ENCODE measurements at places on chromosomes 1 and 21.

GRCh38 chr1:77948841-77949424 lies 29.9 kb downstream of the FUBP1 start:
- no peak for DNase-seq

DNA sequence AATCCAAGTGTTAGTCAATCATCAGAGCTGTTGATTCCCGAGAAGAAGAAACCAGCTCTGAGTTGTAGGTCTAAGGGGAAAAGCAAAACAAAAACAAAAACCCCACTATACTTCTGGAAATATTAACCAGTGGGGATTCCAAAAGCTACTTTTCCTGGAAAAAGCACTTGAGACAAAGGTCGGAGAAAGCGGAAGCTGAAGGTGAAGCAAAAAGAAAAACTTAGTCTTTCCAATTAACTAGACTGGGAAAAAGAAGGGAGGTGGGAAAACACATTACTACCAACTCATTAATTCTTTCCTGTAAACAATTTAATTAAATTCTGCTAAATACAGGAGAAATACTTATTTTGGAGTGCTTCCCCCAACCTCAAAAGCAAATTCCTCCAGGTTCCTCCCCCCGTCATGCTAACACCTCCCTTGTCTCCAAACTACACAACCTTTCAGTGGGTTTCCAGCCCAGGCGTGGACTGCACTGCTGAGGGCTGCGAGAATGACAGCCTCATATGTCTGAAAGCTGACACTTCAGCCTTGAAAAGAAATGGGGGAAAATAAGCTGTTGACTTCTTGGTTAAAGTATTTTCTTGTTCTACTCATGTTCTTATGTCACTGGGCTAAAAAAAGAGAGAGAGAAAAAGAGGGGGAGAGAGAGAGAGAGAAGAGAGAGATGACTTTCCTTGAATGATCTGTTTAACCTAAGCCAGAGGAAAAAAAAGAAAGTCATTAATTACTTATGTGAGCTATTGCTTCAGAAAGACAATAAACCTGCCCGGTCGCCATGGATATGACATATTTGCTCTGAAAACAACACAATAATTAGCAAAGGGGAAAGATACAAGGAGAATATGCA lies 5.1 kb downstream of the CASZ1 start:
- DNase-seq, result no peak

DNA sequence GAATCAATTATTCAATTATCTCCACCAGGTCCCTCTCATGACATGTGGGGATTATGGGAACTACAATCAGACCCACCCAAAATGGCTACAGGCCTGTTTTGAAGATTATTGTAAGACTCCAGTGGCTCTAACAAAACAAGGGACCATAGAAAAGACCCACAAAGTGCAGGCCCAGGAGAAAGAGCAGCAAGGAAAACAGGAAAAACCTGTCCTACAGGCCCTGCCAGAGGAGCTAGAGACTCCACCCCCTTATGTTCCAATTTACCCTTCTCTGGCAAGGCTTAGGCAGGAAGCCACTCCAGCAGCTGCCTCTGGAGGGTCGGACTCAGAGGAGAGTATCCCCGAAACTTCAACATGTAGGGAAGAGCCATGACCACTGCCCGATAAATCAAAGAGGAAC lies 96.5 kb downstream of the LIPI start:
- no peak for DNase-seq

GRCh38 chr1:239843541-239843940 lies 248.1 kb upstream of the FMN2 start:
- no peak for DNase-seq

- no peak for DNase-seq
Observed at GRCh38 chr1:169086603-169087455, 19.7 kb upstream of the ATP1B1 start.

DNA sequence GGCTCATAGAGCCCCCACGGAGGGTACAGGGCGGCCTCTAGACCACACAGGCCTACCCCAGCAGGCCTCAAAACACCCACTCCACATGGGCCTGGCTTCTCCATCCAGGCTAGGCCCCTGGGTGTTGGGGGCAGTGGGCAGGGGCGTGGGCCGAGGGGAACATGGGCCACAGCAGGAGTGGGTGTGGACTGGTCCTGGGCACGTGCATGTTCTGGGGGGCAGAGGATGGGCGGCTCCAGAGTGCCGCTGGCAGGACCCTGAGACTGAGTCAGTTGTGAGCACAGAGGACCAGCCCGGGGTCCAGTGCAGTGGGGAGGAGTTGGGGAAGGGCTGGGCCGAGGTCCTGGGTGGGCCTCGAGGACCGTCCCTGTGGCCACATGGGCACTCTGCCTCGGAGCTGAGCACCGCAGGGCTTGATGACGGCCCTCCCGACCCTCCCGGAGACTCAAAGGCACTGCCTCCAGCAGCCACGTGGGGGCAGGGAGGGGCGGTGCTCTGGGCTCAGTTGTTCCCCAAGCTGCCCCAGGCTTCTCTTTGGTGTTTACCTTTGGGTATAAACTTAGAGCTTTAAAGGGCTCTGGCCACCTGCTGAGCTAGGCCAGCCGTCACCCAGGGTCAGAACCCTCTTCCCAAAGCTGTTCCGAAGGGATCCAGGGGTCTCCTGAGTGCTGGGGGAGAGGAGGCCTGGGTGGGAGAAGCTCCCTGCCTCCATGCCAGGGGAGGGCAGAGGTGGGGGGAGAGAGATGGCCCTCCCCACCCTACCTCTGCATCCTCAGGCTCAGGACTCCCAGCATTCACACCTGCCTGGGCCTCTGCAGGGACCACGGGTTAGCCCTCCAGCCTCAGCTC lies 79.9 kb downstream of the MORN1 start:
- no peak for DNase-seq

- DNase-seq, result no peak
Observed at GRCh38 chr1:45516465-45516864, 5.2 kb downstream of the PRDX1 start.

GRCh38 chr1:115491298-115492018 lies 150.3 kb upstream of the VANGL1 start:
- no peak for DNase-seq

DNA sequence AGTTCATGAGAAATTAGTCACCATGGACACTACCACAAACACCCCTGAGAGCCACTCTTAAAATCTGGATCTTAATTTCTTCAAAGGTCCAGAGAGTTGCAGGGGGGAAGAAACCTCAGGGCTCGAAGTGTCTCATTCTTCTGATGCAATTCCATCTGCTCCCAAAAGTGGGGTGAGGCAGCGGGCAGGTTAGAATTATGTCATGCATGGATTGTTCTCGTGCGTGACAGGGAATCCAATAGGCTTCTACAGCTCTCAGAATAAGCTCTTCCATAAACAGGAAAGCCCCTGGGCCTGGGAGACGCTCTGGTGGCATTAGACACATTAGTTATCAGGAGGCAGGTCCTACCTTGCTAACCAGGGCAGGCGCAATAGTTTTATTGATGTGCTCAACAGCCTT lies 8.4 kb downstream of the ENO1 start:
- no peak for DNase-seq

DNA sequence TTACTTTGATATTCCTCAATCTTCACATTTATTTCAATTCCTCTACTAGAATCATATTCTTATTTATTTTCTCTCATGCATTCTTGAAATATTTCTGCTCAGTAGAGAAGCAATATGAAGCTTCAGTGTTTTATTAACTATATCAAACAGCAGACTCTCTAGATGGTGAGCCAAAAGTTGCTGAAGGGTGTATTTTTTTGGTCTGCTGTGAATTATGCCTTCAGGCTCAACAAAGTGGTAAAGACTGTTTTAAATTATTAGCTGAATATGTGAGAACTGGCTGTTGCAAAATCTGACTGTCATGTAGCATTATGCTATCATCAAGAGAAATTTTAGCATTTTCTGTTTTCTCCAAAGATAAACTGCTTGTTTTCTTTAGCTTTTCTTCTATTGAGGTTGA lies 24.9 kb upstream of the CDC42BPA start:
- DNase-seq, result no peak

DNA sequence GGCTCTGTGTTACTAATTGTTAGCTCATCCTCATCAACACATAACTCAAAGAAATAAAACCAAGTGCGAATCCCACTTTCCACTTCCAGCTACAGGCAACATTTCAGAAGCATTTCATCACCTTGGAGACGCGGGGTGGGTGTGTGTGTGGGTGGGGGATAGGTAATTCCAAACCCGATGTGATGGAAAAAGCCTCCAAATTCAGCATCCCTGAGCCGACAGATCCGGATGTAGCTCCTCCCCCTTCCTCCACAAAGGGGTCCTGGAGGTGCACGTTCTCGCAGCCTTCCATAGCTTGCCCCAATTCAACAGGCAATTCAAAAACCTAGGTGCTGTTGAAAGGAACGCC lies 486 bp downstream of the HSPA13 start:
- no peak for DNase-seq

DNA sequence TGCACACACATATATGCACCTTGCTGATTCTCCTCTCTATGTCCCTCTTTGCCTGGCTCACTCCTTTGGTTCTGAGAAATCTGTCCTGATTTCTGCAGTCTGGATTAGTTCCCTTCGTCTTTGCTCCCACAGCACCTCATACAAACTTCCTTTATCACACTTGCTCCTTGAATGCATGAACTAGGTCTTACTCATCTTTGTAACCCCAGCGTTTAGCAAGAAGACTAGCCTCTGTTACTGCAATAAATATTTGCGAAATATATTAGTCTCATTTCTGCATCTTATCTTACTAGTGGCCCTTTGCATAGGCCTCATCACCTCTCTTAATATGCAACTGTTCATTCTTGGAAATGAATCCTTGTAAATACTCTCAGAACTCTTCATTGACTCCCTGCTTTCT lies 11.4 kb downstream of the SMYD2 start:
- no peak for DNase-seq

DNA sequence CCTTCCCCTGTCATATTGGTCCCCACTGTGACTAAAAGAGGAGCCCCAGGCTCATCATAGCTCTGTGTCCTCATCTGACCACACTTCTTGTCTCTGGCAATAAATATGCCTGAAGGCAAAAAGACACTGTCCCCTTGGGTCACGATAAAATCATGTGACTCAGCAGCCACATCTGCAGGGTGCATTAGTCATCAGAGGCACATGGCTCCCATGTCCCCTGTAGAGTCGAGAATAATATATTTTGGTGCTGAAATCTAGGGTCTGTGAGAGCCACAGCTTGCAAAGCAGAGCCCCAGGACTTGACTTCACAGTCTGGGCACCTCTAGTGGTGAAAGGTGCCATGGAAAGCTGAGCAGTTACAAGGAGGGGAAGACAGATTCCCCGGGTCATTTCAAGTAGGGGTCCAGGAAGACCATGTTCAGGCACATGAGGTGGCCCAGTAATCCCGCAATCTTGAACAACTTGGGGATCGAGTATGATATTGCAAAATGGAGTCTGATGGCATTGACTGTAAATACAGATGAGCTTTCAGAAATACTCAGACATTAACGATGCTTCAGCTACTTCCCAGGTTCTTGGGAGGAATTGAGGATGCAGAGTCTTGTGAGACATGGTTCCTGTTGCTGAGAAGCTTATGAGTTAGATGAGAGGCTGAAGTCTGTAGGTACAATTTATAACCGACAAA lies 68.6 kb downstream of the SLC35F3 start:
- no peak for DNase-seq

GRCh38 chr1:91672601-91673161 lies 172.0 kb downstream of the CDC7 start:
- DNase-seq, result no peak

- no peak for DNase-seq
Observed at GRCh38 chr1:218369688-218370511, 24.8 kb downstream of the TGFB2 start.

DNA sequence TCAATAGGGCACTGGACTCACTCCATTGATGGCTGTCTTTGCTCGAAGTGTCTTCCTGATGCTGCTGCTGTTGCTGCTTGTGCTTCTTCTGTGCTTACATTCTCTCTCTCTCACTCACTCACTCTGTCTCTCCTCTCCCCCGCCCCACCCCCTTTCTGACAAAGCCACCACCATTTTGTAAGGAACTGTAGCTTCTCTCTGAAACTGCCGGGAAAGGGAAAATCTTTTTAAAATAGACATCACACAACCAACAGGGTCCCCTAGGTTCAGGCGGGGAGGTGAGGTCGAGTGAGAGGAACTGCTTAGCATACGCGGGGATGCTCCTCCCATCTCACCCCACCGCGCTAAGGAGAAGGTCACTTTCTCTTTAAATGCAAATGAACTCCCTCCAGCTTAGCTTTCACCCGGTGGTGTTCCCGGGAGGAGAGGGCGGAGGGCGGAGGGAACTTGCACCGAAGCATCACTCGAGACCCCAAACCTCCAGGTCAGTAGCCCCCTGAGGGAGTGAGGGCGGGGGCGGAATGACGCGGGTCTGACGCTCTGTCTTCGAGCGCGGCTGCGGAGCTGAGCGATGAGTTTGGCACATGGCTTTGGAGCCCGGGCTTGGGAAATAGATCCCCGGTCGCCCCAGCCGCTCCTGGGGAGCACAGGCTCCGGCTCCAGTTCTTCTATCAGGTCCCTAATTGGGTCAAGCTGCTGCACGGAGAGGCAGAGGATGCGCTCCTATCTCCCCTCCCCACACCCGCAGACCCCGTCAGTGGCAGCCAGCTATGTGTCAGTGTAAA lies at the start of gene CCDC28B:
Gene CCDC28B (plus strand): TSS at position 370 of the 785 bp plus-strand sequence. CDS start 1,341 bp downstream, outside the sequence.
- DNase-seq, result peak; percentile 31

DNA sequence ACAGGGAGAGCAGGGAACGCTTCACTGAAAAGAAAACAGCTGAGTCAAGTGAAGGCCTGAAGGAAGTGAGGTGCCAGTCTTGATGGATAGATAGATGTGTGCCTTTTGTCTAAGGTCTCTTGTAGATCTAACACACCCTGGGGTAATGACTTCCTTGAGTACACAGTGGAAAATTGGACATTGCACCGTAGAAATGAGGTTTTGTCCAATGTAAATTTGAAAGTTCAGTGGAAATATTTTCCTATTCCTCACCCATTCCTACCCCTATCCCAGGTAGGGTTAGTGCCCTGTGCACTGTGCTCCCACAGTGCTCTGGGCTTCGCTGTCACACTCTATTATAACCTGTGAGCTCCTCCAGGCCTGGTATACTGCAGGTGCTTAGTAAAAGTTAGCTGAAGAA lies 24.3 kb downstream of the ZMYND12 start:
- DNase-seq, result no peak

DNA sequence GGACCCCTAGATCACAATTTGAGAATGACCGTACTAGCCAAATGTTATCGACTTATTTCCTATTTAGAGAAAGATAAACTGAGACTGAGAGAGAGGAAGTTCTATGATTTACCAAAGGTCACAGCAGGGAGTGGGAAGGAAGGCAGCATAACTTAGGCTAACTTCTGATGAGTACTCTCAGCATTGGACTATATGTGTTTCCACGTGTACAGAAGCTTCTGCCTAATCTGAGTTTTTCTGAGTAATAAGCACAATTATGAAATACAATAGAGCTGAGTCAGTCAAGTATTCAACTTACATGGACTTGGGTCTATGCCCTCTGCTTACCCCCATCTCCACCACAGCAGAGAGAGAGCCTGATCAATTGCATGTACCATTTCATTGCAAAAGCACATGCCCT lies 88.1 kb upstream of the HIVEP3 start:
- no peak for DNase-seq

- DNase-seq, result no peak
Observed at GRCh38 chr1:76198452-76198851, 123.9 kb downstream of the ST6GALNAC3 start.

DNA sequence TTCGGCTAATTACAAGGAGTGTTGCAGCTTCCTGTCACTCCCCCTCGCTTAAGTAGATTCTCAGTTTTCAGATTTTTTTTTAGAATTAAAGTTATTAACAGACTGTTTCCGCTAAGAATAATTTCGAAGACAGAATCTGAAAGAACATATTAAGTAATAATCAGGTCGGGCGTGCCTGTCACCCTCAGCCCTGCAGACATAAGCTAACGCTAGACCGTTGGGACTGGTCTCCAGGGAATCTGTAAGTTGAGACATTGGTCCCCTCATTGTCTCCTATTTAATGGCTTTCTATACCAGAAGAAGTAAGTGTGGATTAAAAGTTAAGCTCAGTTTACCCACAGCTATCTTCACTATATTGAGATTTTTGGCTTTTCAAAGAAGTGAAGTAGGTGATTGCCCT lies 14.5 kb downstream of the NMNAT1 start:
- peak; percentile 10 for DNase-seq
